ENCODE measurements at places on chromosomes 2 and 18.
A peak's percentile ranks its signal among the peaks of the same experiment; 100 is the strongest.

DNA sequence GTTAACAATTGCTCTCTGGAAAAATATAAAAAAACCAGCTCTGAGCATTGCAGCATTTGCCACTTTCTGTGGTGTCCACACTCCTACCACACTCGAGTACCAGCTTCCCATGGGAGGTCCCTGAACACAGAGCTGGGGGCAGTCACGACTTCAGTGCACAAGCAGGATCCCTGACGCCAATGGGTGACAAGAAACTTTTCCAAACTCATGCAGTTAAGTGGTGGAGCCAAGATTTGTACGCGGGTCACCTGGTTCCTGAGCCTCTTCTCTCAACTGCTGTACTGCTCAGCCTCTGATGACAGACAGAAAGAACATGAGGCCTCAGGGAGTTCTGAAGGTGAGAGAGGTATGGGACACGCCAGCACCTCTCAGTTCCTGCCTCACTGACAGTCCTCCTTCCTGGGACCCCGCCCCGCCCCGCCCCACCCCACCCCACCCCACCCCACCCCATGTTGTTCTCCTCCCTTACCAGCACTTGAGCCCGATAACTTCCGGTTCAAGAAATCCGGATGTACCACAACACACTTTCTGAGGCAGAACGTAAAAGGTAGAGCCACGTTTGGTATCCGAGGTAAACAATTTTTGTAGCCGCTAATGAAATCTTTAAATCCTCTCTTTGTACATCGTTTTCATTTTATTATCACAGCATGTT is 287.6 kb downstream of the MYCN start:
- no peak for DNase-seq

DNA sequence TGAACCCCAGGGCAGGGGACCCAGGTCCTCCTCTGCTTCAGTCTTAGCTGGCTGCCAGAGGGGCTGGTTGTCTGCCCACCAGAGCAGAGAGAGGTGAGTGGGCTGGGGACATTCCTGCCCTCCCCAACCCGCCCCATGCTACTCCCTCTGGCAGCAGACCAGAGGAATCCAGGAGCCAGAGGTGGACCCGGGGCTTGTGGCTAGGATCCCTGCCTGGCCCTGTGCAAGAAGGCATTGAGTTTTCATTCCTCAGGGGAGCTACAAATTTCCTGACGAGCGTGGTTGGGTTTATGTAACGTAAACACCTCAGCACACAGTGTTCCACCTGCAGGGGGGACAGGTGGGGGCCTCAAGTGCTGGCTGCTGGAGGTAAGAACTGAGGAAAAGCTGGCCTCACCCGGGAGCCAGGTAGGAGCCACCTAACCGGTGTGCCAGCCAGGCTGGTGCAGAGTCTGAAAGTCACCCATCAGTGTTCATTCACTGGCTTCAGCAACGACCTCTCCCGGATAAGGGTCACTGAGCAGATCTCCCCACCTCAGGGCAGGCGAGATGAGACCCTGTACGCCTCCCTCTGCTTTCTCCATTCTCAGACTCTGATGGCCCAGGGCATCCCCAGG is 246.8 kb downstream of the DYSF start:
- DNase-seq: no peak

DNA sequence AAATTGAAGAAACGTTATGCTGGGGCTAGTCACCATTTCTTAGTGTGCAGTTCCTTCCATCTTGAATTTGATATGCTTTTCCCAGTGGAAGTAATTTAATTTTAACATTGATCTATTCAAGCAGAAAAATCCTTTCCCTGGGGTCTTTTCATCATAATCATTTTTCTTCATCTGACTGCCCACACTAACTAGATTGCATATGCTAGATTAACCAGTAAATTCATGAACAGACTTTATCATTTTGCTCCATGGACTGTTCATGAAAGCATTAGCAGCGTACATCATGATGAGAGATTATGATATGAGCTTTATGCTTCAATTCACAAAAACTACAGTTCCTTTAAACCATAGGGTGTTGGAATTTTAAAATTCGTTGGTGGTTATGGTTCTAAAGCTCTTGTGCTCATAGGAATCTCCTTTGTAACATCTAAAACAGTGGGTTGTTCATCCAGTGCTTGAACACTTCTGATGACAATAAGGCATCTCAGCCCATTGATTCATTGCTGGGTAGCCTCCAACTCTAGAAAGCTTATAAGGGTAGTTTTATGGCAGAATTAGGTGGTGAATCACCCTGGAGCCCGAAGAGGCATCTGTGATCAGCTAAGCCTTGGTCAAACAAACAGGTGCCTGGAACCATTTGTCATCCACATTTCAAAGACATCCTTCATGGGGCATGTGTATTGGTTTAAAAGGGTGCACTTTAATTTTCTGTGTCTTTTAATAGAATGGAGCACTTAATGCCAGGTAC is 77.2 kb upstream of the NDUFV2 start:
- peak; percentile 81 for DNase-seq

- no peak for DNase-seq
Observed at GRCh38 chr2:28344756-28345373, 47.8 kb upstream of the FOSL2 start.
